Activated T-cell treated with anti-CD3 and anti-CD28 coated beads for 48 hours (primary cell): ENCODE measurements at places on chromosomes 1 and 21.

- no peak for DNase-seq
These were observed 38.6 kb downstream of the DENND1B start for GRCh38 chr1:197736685-197737084.

GRCh38 chr1:147109041-147109440 is 63.2 kb downstream of the PRKAB2 start:
- no peak for DNase-seq

DNA sequence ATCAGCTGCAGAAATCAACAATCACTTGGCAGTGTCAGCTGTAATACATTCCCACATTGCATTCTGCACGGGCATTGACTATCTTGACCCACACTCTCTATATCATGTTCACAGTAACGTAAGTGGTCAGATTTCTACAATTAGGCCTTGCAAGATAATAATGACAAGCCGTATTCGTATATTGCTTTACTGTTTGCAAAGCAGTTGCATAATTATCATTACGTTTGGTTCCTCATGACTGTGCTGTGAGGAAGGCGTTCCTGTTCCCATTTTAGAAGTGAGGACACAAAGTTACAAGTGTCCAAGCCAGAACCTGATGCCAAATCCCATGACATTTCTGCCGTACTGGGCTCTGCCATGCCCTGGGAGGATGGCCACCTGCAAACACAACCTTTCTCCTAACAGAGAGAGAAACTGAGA is 53.5 kb upstream of the TARBP1 start:
- DNase-seq: no peak

GRCh38 chr1:2151911-2152310 is 42.7 kb downstream of the FAAP20 start:
- no peak for DNase-seq

GRCh38 chr1:241688940-241689368 is 36.9 kb downstream of the WDR64 start:
- no peak for DNase-seq

DNA sequence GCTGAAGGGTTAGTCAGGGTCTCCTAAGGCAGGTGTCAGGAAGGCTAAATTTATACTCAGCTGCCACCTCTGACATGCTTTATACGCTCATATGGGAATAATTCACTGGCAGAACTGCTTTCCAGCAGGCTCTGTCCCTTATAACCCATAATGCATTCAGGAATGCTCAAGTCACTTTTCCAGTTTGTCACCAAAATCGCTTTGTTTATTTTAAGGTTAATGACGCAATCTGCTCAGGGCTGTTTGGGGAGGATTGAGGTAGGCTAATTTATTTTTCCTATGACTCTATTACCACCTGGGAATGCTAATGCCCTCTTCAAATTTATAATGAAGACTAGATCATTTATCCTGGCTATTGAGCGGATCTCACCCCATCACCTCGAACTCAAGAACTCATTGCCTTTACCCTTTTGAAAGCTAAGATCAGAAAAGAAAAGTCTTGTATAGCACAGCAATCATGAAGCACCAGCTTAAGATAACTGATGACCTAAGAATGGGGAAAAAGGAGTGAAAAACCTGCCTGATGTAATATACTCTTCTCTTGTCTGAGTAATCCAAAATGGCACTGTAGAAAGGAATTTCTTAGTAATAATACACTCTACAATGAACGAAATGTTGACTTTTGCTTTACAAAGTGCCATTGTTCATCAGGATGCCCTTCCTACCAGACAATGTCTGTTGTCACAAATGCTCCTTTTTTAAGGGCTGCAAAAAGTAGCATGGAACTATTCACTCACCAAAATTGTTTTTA is 97.9 kb upstream of the EXO1 start:
- no peak for DNase-seq

GRCh38 chr1:168430321-168430720 is 113.5 kb downstream of the XCL2 start:
- DNase-seq: no peak

- DNase-seq: no peak
These were observed 448.5 kb downstream of the PRDM2 start for GRCh38 chr1:14148526-14148925.
